AG04450 (cell line): ENCODE measurements at places on chromosomes 13 and 19. TPM values are rescaled to one million over a fixed set of nuclear protein-coding genes. Genes with fewer than 3 reads are reported as not detected.

- DNase-seq: no peak
Measured at GRCh38 chr13:20414546-20415305, 110.9 kb downstream of the CRYL1 start.

DNA sequence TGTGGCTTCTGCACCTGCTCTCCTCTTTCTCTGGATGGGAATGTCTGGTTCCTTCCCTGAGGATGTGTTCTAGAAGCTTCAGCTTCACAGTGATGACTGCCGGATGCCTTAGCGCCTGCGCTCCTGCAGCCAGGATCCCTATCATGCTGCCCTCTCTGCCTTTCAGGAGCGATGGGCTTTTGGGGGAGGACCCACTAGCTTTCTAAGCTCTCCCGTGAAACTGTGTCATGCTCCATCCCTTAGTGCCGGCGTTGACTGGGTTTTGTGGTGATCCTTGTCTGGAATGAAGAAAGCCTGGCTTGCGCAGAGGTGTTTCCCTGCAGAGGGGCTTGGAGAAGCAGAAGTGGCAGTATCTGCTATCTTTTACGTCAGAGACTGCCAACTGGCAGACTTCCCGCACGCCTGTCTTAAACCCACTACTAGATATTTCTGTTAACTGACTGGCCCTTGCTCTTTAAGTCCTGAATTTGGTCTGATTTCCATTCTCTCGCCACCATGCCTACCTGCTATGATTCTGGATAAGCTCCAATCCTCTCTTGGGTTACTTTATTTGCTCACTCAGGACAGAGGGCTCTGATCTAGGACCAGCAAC is 3.8 kb upstream of the KMT2B start:
- DNase-seq: no peak

Gene LILRB5
- not detected in 2 replicates for polyA plus RNA-seq

DNA sequence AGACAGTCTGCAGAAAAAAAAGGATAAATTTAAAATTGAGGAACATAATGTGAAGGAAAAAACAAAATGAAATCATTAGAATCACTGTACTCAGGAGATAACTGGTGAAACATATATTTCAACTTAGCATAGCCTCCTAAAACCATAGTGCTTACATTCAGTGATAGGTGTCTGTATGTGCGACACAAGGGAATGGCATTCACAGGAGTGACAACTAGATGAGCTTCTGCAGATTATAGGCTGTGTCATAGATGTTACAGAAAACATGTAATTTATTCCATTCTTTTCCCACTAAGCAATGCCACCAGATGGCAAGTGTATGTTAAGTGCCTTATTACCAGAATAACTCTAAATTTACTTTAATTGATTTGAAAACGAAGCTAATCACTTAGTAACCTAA is 960.0 kb upstream of the PCDH20 start:
- no peak for DNase-seq

DNA sequence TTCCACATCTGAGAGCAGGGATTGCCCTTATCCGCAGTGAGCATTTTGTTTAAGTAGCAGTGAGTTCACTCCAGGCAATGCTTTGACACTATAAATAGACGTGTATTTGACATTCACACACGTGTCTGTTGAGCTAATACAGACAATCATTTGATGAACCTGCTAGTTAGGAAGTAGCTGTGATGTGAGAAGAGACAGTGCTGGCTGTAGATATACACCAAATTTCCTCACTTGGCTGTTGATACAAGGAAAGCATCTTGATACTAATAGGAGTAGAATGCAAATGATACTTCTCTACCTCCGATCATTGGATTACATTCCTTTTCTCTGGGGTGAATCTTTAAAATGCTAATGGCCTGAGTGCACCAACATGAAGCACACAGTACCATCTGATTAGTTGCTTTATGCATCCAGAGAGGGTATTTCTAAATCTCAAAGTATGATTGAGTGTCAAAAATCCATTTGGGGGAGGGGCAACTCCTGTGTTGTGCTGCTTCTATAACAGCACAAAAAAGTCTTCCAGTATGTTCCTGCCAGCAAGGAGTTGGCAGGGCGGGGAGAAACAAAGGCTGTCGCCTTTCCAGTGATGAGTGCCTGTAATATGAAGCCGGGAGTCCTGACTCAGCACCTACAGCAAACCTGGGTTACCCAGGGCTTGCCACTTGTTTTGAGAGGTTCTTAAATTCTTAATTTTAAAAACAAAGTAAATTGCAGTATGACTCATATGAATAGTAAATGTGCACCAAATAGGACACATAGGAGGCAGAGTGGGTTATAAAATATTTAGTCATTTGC is 7.0 kb downstream of the CUL4A start:
- no peak for DNase-seq

DNA sequence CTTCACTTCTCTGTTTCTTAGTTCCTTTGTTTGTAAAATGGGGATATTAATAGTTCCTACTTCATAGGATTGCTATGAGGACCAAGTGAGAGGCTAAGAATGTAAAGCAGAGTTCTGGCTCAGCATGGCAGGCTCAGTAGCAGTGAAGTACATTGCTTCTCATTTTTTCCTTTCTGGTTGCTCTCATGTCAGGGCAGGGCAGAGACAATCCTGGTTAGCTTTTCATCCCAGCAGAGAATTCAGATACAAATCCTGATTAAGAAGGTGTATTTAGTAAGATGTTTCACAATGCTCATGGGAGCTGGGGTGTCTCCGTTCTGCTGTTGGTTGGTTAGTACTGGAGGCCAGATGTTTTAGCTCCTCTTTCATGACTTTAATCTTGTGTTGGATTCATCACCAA is 42.9 kb downstream of the WASF3 start:
- no peak for DNase-seq

- DNase-seq: no peak
Measured at GRCh38 chr13:42377640-42378382, 105.9 kb downstream of the AKAP11 start.

Gene NLRP5
- not detected in 2 replicates for polyA plus RNA-seq
